Stimulated activated CD4-positive, alpha-beta T cell treated with anti-CD3 and anti-CD28 coated beads, Interleukin-12 subunit alpha, Interleukin-12 subunit beta, amount 100 ng/mL, for 24 hours (primary cell): ENCODE measurements at places on chromosomes 7 and 10.

DNA sequence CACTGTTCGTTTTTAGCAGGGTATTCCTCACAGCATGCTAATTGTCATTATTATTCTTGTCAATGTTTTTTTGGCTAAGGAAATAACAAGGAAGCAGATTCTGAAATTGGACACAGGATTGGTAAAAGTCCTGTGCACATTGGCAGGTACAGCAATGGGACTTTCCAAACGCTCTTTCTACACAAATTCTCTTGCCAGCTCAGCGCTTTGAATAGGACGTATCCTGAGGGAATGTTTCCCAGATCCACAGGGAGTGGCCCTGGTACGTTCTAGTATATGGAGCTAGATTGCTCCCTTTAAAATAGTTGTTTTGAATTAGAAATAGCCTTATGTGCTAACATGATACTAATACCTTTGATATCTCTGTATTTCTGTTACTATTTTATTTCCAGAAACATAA is 82.8 kb upstream of the GRB10 start:
- DNase-seq: no peak

GRCh38 chr10:113252650-113253618 is 299.9 kb upstream of the HABP2 start:
- no peak for DNase-seq

- no peak for DNase-seq
Measured at GRCh38 chr10:12186323-12186722, 9.4 kb downstream of the NUDT5 start.

GRCh38 chr7:41930538-41931262 is 227.8 kb upstream of the INHBA start:
- DNase-seq: no peak

GRCh38 chr7:14023838-14024237 is 34.4 kb upstream of the ETV1 start:
- no peak for DNase-seq

DNA sequence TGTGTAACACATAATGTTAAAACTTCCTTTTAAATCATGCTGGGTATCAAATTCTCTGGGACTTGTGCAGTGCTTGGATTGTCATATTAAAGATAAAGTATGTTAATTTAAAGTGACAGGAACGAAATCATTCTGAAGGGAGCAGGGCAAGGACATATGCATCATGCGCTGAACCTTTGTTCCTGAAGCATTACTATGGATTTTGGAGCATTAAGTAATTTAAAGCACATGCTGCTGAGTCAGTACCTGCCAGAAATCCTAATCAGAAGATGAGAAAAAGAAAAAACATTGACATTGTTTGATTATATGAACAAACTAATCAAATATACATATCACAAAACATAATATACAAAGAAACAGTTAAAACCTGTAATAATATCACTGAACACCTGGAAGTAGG is 101.4 kb downstream of the MICU1 start:
- no peak for DNase-seq
